ENCODE measurements at places on chromosomes 3 and 15.

GRCh38 chr3:45575386-45575923, 19.1 kb upstream of the LIMD1 start:
- no peak for DNase-seq

- no peak for DNase-seq
These were observed 84.8 kb downstream of the SERPINI1 start for GRCh38 chr3:167820102-167820865.

DNA sequence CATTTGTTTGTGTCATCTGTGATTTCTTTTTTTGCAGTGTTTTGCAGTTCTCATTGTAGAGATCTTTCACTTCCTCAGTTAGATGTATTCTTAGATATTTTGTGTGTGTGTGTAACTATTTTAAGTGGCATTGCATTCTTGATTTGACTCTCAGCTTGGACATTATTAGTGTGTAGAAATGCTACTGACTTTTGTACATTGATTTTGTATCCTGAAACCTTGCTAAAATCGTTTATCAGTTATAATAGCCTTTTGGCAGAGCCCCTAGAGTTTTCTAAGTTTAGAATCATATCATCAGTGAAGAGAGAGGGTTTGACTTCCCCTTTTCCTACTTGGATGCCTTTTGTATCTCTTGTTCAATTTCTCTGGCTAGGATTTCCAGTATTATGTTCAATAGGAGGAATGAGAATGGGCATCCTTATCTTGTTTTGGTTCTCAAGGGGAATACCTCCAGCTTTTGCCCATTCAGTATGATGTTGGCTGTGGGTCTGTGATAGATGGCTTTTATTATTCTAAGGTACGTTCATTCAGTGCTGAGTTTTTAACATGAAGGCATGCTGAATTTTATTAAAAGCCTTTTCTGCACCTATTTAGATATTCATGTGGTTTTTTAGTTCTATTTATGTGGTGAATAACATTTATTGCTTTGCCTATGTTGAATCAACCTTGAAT, 211.7 kb downstream of the MBNL1 start:
- no peak for DNase-seq

- DNase-seq: peak; percentile 48
These were observed 815 bp downstream of the SPINT1 start for GRCh38 chr15:40844696-40845030.

DNA sequence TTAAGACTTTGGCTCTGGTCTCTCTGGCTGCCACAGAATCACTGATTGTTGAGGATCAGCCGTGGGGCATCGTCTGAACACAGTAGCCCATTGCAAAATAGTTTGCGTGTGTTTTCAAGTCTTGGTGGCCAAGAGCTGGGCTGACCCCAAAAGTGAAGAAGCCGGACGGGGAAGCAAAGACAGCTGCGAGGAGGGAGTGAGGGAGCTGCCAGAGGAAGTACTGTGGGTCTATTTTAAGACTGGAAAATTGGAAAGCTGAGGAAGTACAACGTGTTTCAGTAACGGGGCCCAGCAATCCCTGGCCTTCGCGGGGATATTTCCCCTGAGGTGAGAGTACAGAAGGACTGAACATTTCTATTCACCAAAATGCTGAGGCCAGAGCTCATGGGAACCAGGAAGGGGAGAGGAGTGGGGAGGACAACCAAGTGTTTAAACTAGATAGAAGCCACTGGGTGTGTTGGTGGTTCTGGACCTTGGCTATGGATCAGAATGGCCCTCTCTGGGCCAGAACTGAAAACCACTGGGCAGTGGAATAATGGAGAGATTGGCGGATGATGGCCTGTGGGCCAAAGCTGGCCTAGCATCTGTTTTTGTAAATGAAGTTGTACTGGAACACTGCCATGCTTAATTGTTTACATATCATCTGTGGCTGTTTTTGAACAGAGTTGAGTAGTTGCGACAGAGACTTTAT, 34.1 kb upstream of the LIMD1 start:
- DNase-seq: no peak

DNA sequence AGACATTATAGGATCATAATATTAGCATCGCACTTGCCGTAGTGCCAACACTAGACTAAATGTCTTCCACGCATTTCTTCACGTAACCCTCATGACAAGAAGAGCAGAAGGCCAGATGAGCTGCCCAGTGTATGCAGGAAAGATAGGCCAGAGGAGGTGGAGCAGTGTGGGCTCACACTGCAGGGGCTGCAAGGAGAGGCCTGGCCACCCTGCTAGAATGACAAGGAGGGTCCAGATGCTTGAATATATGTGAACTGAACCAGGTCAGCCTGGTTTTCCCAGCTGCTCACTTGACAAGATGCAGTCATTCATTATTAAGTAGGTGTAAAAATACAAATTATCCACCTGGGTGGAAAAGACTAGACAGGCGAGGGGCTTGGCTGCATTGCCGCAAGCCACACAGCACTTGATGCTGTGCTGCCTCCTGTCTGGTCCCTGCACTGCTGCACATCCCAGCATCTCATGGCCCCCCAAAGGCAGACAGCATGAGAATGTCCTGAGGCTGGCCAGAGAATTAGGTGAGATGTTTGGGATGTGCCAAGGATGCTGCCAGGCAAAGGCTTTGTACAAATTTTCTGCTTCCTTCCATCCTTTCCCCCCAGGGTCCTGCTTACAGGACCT, 115.2 kb downstream of the NTRK3 start:
- no peak for DNase-seq

- DNase-seq: no peak
These were observed 458.3 kb upstream of the CBLB start for GRCh38 chr3:106326941-106327695.

DNA sequence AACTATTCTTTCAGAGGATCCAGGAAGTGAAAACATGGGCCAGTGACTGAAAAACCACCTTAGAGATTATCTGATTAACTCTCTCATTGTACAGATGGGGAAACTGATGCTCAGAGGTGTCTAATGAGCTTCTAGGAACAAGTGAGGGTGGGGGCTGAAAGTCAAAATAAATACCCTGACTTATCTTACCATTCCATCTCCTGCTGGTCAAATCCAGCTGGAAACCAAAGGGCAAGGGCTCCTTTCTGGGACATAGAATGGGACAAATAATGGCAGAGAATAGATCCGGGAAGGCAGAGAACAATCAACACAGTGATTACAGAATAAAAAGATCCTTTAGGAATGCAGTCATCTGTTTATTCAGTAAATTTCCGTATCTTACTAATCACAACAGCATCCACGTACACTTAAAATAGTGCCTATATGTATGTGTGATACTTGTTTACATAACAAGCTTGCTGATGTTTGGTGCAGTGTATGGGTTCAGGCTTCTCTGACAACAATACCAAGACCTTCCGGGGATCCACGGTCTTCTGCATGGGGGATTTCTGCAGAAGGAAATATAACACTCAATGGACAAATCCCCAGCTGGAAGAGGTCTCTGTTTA, 173.2 kb downstream of the THSD4 start:
- DNase-seq: no peak

DNA sequence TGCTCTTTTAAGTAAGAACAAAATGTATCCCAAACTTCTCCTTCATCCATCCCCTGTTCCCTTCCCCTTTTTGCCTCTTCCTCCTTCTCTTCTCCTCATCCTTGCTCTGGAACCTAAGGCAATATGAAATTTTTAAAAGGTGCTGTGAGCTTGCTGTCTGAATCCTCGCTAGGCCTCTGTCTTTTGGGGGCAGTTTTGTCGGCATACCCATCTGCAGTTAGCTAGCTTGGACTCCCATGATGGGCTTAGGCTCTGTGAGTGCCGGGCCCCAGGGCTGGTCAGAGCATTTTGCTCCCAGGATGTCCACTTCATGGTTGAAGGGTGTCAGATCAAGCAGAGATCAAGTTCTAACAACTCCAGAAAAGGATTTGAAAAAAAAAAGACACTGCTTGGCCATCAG, 18.6 kb downstream of the ZIC1 start:
- DNase-seq: no peak

DNA sequence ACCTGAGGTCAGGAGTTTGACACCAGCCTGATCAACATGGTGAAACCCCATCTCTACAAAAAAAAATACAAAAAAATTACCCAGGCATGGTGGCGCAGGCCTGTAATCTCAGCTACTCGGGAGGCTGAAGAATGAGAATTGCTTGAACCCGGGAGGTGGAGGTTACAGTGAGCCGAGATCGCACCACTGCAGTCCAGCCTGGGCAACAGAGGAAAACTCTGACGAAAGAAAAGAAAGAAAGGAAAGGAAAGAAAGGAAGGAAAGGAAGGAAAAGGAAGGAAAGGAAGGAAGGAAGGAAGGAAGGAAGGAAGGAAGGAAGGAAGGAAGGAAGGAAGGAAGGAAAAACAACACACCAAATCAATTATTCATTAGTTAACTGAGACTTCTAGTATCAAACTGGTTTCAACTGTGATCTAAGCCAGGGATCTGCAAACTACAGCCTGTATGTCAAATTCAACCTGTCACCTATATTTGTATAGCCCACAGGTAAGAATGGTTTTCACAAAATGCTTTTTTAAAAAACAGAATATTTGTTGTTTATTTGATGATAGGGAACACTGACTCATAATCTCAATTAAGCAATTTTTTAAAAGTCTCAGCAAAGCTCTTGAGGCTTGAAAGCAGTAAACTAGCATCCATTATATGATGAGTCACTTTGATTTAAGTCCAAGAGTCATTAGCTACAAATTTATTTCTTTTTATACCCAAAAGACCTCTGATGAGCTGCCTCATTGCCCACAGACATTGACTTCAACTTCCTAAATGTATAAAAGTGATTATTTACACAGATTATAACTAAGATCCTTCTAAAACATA, 127.6 kb downstream of the TBL1XR1 start:
- DNase-seq: peak; percentile 8

GRCh38 chr15:92051716-92052115, 198.2 kb downstream of the SLCO3A1 start:
- no peak for DNase-seq

GRCh38 chr15:83287541-83288027, 3.1 kb upstream of the BNC1 start:
- DNase-seq: peak; percentile 82

DNA sequence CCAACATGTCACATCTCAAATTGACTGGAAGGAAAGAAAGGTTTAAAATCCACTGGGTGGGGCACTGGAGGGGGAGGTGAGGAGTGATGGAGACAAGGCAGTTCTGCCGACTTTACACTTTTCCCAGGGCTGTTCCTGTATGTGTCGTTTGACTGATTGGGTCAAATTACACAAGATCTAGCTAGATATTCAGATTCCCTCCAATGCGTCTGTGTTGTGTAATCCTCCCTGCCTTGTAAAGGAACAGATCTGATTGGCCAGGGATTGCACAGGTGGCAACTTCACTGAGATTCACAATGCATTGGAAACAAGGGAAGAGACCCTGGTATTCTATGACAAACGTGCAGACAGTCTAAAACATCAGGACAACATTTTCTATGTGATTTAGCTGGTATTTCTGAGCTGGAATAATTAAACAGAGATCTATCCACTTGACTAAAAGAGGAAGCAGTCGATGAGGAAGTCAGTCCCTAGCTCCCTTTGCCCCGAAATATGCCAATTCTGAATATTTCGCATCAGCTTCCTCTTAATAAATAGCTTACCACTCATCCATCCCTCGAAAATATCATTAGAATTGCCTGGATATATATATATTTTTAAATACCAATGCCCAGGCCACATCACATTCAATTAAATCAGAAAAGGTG, 312.9 kb downstream of the RORA start:
- no peak for DNase-seq

DNA sequence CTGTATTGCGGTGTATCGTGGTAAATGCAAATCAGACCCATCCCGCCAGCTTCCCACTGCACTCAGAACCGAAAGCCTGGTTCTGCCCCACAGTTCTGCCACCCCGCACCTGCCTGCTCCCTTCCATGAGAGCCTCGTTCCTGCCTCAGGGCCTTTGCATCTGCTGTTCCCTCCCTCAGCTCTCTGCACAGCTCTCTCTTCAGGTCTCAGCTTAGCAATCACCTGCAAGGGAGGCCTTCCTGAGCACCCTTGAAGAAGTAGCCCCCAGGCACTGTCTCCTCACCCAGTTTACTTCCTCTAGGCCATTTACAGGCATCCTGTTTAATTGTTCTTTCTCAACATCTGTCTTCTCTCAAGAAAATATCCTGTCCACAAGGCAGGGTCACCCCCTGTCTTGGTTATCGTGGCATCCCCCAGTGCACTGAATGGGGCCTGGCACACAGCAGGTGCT, 13.3 kb upstream of the IQSEC1 start:
- DNase-seq: no peak

DNA sequence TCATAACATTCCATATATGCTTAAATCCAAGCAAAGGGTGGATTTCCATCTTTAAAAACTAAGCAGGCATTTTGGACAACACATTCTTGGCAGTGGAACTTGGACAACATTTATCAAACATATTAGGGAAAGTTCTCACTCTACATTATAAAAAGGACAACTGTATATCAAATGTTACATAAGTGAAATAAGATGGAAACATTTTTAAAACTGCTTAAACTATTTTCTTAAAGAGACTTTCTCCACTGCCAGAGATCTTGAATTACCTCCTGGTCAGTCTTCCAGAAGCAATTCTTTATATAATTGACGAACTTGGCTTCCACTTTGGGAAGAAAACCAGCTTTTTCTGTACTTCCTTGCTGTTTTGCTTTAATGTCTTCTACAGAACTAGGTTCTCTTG, 109.3 kb downstream of the NEO1 start:
- no peak for DNase-seq

DNA sequence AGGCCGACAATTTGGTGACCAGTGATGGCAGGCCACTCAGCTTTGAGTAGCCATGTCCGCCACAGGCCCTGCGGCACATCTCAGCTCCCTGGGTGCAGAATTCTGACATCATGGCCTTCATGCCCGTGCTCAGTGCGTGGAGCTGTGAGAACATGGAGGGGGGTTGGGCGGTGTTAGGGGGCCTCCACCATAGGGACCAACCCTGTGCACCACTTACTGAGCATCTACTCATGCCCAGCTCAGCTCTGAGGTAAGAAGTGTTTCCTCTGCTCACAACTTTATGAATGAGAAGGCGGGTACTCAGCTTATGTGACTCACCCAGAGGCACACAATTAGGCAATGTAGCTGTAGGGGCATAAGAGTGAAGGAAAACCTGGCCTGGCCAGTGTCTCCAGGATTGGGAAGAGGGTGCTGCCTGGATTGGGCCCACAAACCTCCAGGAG, 10.5 kb downstream of the ACOX2 start:
- peak; percentile 84 for DNase-seq

- no peak for DNase-seq
These were observed 13.0 kb upstream of the TNK2 start for GRCh38 chr3:195921334-195921791.

Data from RWPE1 (cell line).